ENCODE measurements at places on chromosomes 12 and 14.

DNA sequence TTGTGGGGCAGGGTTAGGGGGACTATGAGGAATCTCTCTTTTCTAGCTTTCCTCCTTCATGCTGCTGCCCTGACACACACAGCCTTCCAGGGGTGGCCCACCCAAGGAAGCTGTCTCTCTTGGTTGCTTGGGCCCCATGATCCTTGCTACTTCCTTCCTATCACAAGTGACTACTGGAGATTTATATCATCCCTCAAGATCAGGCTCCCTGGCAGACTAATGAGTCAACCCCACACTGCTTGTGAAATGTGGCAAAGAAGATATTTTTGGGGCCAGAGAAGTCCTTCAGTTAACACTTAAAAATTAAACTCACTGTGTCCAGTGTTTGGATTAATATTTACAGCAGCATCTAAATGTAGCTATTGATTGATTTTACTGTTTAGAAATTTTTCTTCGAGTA lies 1.5 kb downstream of the OR4E1 start:
- no peak for DNase-seq

DNA sequence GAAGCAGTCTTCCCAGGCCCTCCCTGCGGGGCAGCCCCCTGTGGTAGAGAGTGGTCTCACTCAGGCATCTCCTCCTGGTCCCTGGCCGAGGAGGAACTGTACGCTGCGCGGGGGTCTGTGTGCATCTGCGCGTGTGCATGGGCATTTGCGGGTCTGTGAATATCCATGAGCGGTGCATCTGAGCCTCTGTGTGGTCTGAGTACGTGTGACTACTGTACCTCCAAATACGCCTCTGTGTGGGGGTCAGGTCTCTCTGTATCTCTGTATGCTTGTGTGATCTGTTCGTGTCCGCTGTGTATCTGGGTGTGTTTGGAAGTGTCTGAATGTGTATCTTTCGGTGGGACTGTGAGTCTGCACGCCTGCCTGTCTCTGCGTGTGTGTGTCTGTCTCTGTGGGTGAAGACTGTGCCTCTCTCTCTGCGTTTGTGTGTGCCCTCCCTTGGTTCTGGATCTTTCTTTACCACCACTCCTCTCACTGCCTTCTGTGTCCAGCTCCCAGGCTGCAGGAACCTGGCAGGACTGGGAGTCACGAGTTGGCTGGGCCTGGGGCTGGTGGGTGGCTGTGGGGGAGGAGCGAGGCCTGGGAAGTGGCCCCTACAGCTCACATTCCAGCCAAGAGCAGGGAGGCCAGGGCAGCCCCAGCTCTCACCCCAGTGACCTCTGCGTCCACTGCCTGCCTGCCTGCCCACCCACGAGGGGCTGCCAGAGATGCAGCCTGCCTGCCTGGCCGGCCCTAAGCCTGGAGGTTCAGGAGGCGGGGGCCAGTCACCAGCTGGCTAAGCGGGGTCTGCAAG lies 1.1 kb upstream of the PGF start:
- DNase-seq = no peak

GRCh38 chr12:47707905-47708543 lies 2.2 kb upstream of the RPAP3 start:
- DNase-seq = no peak

GRCh38 chr12:62986844-62987243 lies 51.9 kb upstream of the PPM1H start:
- DNase-seq = no peak

DNA sequence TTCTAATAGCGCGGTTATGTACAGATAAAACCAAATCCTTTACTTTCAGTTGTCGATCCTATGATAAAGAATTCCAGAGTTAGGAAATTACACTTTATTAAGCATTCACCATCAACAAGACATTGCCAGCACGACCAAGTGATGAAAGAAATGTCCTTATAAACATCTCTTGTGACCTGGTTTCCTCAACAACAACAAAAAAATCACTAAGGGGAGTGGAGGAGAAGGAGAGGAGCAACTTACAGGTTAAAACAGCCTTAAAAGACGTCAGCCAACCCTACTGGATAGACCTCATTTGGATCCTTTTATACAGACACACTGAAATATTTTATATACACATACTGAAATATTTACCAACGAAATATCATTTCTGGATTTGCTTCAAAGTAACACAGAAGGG lies 22.8 kb downstream of the SART3 start:
- DNase-seq = no peak

GRCh38 chr14:93906341-93907329 lies 20.5 kb upstream of the FAM181A start:
- peak; percentile 2 for DNase-seq

- DNase-seq = no peak
These were observed 60.9 kb downstream of the MAP3K9 start for GRCh38 chr14:70748422-70748821.

All from fibroblast of skin of left quadriceps (primary cell).